ENCODE measurements at places on chromosomes 2 and 18. TPM values are rescaled to one million over a fixed set of nuclear protein-coding genes. Genes with fewer than 3 reads are reported as not detected.

Gene ZNF519
- polyA plus RNA-seq: 4.6 TPM

DNA sequence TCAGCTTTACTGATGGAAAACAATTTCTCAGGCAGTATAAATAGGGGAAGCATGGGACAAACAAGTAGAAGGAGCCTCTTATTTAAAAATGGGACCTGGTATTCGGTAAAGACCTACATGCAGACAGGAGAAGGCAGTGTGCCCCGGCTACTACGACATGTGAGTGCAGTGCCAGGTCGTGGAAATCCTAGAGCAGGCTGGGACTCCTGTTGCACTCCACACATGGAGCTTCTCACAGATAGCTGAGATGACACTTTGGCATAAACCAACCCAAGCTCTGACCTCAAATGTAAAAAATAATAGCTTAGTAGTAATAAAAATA, 885 bp upstream of the DSEL start:
- H3K36me3 ChIP-seq: no peaks in the 10 kb centered on the region
- peak overlapping the region; percentile 84 for H3K4me3 ChIP-seq
- peaks cover 16% of the 10 kb centered on the region for H3K4me1 ChIP-seq
- peak; percentile 35 for DNase-seq
- no peaks in the 10 kb centered on the region for H3K27me3 ChIP-seq

DNA sequence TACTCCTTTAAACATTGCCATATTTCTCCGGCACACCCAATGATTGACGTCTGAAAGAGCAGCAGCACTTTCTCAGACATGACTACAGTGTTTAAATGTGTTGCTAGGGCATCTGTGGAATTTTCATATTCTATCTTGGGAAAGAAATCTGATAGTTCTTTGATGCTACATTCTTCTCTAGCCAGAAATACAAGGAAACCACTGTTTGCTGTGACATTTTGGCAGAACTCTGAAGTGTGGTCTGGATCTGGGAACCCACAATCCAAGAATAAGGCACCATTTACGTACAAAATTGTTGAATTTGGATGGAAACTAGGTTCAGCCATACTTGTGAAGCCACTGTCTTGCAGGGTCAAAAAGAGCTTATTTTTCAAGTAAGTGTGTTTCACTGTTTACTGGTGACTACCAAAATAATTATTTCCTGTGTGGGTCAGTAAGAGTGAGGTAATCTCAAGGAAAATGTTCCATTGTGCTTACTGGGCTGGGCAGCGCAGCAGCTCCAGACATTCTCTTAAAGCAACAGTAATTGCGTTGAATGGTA, 21.3 kb upstream of the CD28 start:
- no peaks in the 10 kb centered on the region for H3K36me3 ChIP-seq
- H3K4me3 ChIP-seq: no peak overlapping the region
- no peak overlapping the region for H3K27ac ChIP-seq
- no peaks in the 10 kb centered on the region for H3K27me3 ChIP-seq
- DNase-seq: no peak

GRCh38 chr2:226752887-226753286, 46.7 kb downstream of the IRS1 start:
- H3K4me3 ChIP-seq: no peak overlapping the region
- H3K4me1 ChIP-seq: no peaks in the 10 kb centered on the region
- H3K27me3 ChIP-seq: no peaks in the 10 kb centered on the region
- no peak overlapping the region for H3K27ac ChIP-seq

GRCh38 chr2:220969348-220969747, 602.8 kb downstream of the EPHA4 start:
- H3K27ac ChIP-seq: no peak overlapping the region

DNA sequence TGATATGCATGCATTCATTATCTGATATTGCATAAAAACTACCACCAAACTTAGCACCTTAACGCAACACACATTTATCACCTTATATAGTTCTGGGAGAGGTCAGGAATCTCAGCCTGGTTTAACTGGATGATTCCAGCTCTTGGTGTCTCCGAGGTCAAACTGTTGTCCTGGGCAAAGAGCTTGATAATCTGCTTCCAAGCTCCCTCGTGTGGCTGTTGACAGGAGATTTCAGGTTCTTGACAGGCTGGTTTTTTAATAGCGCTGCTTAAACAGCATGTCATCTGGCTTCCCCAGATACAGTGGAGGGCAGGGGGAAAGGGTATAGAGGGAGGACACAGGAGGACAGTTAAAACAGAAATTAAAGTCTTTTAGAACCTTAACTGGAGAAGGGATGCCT, 785.0 kb downstream of the CNTNAP5 start:
- DNase-seq: no peak
- H3K4me1 ChIP-seq: no peaks in the 10 kb centered on the region
- H3K27me3 ChIP-seq: no peaks in the 10 kb centered on the region

DNA sequence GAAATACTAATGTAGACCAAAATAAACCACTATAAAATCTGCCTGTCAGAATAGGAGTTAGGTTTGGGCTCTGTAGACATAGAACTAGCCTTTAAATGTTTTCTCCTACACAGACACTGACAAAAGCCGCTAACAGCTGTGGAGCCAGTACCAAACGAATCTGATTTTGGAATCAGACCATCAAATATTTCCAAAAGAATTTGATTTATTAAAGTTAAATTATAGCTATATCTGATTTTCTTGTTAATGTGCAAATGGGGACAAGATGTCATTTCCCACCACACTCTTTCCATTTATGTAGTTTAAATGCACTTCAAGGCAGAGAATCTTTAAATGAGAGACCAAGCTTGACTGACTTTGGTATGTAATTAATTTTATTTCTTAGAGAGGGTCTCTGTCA, 343.4 kb upstream of the FIGN start:
- no peaks in the 10 kb centered on the region for H3K27me3 ChIP-seq
- no peak for DNase-seq
- no peaks in the 10 kb centered on the region for H3K36me3 ChIP-seq

Measured in CD4-positive, alpha-beta memory T cell (primary cell).